Activated T-cell treated with anti-CD3 and anti-CD28 coated beads for 24 hours (primary cell): ENCODE measurements at places on chromosomes 5 and 9.

GRCh38 chr5:180600554-180601041 lies 9.3 kb upstream of the SCGB3A1 start:
- DNase-seq, result no peak

DNA sequence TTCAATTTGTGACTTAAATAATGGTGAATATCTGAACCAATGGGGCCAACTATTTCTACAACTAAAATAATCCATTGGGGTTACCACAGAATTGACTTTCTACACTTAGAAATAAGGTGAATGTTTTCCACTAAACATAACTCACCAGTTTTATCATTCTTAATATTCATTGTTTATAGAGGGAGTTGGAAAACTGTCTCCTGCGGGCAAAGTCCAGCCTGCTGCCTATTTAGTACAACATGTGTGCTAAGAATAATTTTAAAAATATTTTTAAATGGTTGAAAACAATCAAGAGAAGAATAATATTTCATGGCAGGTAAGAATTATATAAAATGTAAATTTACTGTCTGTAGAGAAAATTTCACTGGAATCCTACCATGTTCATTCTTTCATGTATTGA lies 45.2 kb upstream of the ZFAND5 start:
- no peak for DNase-seq

- DNase-seq, result no peak
These were observed 218.6 kb downstream of the ESM1 start for GRCh38 chr5:54766748-54767147.

GRCh38 chr5:133521801-133522200 lies 90.5 kb downstream of the FSTL4 start:
- no peak for DNase-seq

GRCh38 chr9:89278997-89279739 lies 31.8 kb upstream of the CKS2 start:
- no peak for DNase-seq

DNA sequence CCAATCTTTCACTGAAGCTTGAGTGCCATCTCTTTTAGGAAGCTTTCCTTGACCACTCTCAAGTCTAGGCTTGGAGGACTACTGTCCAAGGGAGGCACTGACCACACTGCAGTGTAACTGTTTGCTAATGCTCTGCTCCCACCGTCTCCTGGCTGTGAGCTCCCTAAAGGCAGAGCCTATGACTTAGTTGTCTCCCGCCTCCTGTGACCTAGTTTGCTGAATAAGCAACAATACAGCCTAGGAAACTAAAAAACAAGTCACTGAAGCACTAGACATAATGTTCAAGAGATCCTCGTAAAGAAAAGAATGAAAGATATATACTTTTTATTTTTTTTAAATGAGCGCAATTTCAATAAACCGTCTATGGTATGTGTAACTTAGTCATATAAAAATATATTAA lies 31.4 kb downstream of the LIX1 start:
- no peak for DNase-seq

DNA sequence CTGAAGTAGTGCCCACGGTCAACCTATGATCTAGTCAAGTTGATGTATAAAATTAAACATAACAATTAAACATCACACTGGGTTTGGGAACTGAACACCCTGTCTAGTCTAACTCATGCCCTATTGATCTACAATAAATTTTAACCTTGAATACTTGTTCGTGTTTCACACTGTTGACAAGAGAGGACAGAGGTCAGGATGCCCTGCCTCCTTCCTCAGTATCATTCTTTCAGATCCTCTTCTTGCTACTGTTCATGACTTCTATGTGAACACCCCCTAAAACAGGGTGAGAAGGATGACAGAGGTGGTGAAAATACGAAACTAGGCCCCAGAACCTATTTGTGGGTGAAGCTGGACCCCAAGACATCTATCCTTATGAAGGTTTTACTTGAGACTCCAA lies 8.1 kb upstream of the MAT2B start:
- no peak for DNase-seq

DNA sequence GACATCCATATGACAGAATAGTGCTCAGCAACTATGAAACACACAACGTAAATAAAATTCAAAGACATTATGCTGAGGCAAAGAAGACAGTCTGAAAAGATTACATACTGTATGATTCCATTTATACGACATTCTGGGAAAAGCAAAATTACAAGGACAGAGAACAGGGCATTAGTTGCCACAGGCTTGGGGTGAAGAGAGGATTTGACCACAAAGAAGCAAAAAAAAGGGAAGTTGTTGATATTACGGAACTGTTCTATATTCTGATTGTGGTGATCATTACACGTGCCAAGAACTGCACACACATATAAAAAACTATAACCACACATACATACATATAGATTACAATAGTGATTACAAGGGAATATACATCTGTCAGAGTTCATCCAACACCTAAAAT lies 24.1 kb downstream of the CDK5RAP2 start:
- DNase-seq, result no peak

DNA sequence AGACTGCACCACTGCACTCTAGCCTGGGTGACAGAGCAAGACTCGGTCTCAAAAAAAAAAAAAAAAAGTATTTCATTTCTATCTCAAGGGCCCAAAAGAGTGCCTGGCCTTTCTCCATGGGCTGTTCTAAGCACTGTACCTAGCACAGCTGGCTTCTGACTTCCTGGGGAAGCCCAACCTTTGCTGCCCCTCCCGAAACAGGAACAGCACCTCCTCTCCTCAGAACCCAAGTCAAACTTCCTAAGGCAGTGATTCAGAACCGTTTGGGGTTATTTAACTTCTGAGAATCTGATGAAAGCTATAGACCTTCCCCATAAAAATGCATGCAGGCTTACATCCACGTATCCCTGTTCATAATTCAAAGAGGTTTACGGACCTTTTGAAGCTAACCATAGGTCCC lies 57.8 kb downstream of the NRG2 start:
- no peak for DNase-seq

DNA sequence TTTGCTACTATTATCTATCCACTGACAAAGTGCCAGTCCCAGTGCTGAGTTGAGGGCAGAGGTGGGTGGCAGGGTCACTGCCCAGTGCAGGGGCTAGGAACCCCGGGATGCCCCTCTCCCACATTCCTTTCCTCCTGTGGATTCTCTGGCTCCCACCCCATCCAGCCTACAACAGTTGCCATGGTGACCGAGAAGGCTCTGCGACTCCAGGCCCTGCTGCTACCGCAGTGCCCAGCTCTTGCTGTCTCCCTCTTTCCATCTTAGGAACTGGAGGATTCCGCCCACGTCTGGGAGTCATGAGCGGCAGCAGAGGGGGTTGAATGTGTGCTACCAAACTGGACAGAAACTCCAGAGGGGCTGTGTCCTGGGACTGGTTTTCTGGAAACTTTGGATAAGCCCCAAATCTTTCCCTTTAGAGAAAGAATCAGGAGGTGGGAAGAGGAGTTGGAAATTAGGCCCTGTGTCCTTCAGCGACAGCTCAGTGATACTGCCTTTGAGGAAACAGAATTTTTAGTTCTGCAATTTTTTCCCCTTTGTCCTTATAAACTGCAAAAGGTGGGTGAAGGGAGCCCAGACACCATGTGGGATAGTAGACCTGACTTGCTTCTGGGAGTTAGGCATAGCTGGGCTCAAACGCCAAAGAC lies 20.7 kb upstream of the C5orf47 start:
- DNase-seq, result no peak

DNA sequence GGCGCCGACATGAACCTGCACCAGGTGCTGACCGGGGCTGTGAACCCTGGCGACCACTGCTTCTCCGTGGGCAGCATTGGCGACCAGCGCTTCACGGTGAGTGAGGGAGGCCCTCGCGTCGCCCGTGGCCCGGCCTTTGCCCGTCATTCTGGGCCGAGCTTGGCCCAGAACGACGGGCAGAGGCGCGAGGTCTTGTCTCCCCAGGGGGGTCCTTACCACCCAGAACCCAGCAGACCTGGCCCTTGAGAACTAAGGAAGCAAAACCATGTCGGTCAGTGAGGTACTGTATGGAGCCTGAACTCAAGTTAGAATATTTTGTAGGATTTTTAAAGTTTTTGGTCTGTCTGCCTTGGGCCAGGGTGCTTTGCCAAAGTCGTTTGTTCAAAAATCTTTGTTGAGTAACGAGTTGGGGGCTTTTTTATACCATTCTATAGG lies 691 bp downstream of the DMXL1 start:
- DNase-seq, result no peak

GRCh38 chr9:101585740-101586139 lies 9.0 kb downstream of the PPP3R2 start:
- no peak for DNase-seq

DNA sequence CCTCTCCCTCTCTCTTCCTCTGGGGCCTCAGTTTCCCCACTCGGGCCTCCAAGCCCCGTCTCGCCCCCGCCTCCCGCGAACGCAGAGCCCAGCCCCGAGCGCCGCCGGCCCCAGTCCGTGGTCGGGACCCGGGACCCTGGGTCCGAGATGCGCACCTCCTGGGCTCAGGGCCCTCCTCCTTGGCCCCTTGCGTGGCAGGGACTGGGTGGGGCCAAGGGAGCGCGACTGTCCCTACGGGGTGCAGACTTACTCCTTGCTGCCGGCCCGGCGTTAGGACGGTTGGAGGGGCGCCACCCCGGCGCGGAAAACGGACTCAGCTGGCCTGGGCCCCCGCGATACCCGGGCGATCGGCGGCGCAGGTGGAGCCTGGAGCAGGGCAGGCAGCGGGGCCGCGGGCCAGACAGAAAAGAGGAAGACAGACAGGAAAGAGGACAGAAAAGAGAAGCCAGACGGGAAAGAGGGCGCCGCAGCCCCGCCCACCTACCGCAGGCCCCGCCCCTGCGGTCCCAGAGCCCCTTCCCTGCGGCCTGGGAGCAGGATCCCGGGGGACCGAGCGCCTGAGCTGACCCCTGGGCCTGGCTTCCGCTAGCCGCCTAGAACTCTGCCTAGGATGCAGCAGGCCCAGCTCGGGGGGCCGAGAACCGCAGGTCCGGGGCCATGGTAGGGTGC lies at the start of gene GBGT1:
GBGT1 (minus strand) TSS at position 411 of the 669 bp plus-strand sequence. CDS start 1,502 bp downstream, outside the sequence.
- no peak for DNase-seq

GRCh38 chr9:124855944-124856765 lies 2.9 kb downstream of the WDR38 start:
- DNase-seq, result no peak

DNA sequence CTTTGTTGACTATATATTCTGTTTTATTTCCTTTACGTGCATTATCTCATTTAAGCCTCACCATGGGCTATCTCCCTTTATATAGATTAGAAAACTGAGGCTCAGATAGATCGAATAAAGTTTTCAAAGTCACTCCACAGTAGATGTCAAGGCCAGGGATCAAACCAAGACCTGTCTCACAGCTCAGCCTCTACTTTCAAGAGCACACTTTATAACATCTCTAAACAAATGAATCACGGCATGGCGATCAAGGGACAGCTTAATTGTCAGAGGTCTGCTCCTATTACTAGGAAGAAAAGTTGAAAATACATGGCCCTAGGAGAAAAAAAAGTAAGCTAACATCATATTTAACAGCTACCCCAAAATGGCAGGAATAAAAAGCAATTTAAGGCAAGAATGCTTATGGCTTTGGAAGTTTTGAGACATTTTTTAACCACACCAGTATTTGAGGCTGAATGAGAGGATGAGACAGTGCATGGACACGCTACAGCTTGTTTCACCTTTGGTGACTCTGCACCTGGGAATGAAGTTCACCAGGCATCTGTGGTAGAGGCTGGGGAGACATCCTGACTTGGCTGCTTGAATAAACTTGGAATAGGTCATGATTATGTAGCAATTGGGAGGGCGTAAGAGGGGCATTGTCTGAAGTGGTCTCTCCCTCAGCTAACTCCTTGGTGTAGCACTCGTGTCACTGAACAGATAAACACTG lies 486.8 kb upstream of the WWC1 start:
- DNase-seq, result no peak

GRCh38 chr9:113903514-113904077 lies 27.5 kb downstream of the ZNF618 start:
- no peak for DNase-seq

DNA sequence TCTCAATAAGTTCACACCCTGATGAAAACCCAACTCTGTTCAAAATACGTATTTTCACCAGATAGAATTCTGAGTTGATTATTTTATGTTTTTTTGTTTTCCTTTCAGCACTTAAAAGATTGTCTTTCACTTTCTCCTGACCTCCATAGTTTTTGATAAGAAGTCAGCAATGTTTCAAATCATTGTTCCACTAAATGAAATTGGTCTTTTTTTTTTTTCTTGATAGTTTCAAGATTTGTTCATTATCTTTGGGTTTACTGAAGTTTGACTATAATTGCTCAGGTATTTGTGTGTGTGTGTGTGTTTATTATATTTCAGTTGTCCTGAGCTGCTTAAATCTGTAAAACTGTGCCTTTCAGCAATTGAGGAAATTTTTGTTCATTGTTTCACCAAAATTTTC lies 498.7 kb downstream of the TLE1 start:
- DNase-seq, result no peak

DNA sequence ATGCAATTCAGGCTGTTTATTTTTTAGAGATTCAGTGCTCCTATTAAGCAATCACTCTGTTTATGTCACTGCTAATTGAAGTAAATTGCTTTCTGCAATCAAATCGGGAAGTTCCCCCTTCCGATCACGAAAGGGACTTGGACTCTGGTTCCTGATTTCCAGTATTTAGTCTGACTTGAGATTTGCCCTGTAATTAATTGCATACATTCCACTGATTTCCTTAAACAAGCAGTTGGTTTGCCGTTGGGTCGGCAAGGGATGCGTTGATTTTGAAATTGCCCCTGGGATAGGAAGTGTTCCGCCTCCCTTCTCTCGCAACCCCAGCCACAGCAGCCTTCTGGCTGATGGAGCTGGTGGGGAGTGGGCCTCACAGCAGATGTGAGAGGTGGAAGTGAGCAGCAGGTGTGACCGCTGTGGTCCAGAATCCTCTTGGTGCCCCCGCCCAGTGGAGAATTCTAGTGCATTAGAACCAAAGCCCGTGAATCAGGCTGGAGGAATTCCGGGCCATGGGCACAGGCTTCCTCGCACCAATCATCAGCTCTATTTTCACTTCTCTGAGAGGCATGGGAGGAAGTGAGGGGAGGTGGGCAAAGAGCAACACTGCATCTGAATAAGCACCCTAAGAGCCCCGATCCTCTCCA lies 102.5 kb downstream of the SPRY4 start:
- no peak for DNase-seq

DNA sequence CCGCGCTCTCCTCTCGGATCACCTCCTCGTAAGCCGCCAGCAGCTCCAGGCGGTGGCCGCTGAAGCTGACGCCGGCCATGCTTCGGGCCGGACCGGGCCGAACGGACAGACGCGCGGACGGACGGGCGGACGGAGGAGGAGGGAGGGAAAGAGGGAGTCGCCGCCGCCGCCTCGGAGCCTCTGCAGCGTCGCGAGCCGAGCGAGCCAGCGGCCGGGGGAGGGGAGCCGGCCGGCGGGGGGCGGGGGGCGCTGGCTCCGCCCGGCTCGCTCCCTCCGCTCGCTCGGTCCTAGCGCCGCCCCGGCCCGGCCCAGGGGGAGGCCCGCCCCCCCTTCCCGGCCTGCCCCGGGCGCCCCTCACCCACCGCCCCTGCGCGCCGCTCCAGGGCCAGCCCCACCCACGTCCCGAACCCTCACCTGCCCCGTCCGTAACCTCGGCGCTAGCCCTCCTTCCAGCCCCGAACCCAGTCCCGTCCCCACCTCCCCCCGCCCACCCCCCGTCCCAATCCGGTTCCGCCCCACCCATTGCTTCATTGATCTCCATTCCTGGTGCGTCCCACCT lies at the start of gene DBN1:
DBN1 (minus strand) TSS at position 192 of the 559 bp plus-strand sequence; CDS start at position 79, 113 bp downstream.
- DNase-seq, result no peak

GRCh38 chr9:37918665-37919170 lies 14.8 kb upstream of the SLC25A51 start:
- no peak for DNase-seq
